NCI-H1092 (cell line): ENCODE measurements at places on chromosomes 6 and 20.

GRCh38 chr6:165096868-165097267 is 212.5 kb downstream of the C6orf118 start:
- DNase-seq, result no peak

DNA sequence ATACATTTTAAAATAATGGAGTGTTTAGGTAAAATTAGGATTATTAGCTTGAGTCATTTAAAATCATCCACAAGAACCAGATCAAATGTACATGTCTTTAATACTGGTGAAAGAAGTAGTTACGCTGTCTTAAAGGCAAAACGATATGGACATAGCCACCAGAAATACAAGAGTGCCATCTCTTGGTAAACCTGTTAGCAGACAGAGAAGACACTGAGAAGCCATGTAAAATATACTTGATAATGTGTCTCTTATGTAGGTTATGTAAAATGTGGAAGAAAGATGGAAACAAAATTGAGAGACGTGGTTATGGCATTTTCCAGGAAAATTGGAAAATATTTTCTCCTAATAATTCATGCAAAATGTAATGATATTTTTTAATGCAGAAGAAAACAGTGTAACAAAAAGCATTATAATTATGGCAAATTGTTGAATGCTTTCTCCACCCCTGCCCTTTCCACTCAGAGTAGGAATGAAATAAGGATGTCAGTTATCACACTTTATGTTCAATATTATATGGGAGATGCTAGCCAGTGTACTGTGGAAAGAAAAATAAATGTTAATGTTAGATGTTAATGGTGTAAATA is 12.2 kb upstream of the SLC17A2 start:
- peak; percentile 4 for DNase-seq

GRCh38 chr6:24636681-24637080 is 9.3 kb downstream of the KIAA0319 start:
- no peak for DNase-seq

DNA sequence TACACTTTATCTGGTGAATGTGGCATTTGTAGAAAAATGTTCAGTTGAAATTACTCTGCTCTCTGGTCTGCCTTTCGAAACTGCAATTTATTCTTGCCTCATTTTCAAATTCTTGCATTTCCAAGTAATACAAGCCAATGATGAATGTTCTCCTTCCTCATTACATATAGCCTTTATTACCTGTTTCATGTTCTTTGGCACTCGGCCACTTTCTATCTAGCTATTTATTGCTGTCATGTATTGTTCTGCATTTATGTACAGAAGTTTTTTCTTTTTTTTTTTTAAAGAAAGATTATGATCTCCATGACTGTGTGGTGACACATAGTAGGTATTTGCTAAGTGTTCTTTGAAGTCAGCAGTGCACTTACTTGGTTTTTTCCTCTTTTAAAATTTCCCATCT is 261.4 kb downstream of the ZFAND3 start:
- DNase-seq, result no peak

GRCh38 chr6:168417679-168418557 is 23.1 kb upstream of the SMOC2 start:
- peak; percentile 35 for DNase-seq

- DNase-seq, result no peak
Measured at GRCh38 chr20:46709459-46710152, at the start of gene SLC2A10. SLC2A10 (plus strand) TSS chr20:46709649; CDS start chr20:46709737, 88 bp downstream.

GRCh38 chr6:146856296-146856695 is 257.5 kb downstream of the ADGB start:
- DNase-seq, result no peak

DNA sequence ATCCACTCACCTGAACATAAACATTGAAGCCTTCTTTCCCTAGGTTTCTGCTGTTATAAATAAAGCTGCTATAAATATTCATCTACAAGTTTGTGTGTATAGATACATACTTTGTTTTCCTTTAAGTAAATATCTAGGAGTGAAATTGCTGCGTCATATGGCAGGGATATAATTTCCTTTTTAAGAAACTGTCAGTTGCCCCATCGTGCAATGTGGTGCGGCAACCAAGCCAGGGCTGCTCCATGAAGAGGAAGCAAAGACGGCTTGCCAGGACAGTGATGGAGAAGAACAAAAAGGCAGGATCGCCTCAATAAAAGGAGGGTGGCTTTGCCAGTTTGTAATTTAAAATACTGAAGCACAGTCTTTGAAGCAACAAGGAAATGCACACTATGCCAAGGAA is 36.6 kb downstream of the CITED2 start:
- no peak for DNase-seq

GRCh38 chr20:5608104-5608441 is 142.1 kb upstream of the SHLD1 start:
- peak; percentile 89 for DNase-seq

DNA sequence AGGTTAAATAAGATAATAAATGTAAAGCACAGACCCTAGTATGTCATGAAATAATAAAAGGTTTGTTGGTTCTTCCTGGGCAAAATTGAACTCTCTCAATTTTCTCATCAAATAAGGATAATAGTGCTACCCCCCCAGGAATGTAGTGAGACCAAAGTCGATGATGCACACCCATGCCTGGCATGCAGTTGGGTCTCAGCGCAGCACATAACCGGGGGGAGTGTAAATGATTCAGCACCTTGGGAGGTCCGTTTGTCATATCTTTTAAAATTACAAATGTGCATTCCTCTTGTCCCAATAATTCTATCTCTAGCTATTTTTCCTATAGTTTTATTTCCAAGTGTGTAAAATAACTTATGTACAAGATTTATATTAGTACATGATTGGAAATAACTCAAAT is 31.3 kb upstream of the CCDC167 start:
- no peak for DNase-seq
